ENCODE measurements at places on chromosomes 5 and 9.

DNA sequence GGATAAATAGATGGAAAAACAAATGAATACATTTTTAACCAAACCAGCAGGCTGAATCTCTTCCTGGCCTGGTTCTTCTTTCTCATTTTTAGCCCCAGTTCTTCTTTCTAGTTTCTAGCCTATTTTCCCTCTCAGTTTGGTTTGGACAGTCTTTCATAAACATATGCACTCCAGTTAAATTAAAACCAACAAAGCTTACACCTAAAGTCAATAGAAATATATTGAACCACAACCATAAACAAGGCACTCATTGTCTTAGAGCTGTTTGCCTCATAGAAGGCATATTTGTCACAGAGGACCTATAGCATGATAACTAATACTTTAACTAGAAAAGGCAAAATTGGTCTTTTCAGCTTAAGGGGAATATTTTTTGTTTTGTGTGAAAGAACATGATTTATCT is 638.3 kb downstream of the NR2F1-AS1 start:
- no peak overlapping the region for H3K4me3 ChIP-seq
- H3K27ac ChIP-seq: no peak overlapping the region
- H3K4me1 ChIP-seq: no peaks in the 10 kb centered on the region
- H3K27me3 ChIP-seq: no peaks in the 10 kb centered on the region
- no peak for DNase-seq

GRCh38 chr5:69288688-69289087 is 43.9 kb downstream of the CCDC125 start:
- peaks cover 14% of the 10 kb centered on the region for H3K36me3 ChIP-seq
- no peaks in the 10 kb centered on the region for H3K27me3 ChIP-seq
- peaks cover 3% of the 10 kb centered on the region for H3K4me1 ChIP-seq
- H3K4me3 ChIP-seq: no peak overlapping the region

- no peak for DNase-seq
- no peak overlapping the region for H3K4me3 ChIP-seq
- no peaks in the 10 kb centered on the region for H3K27me3 ChIP-seq
- H3K36me3 ChIP-seq: peaks cover under 1% of the 10 kb centered on the region
- peaks cover 37% of the 10 kb centered on the region for H3K4me1 ChIP-seq
Measured at GRCh38 chr9:125529589-125530515, 177.2 kb downstream of the MAPKAP1 start.

- no peak overlapping the region for H3K4me3 ChIP-seq
- DNase-seq: no peak
- H3K27me3 ChIP-seq: no peaks in the 10 kb centered on the region
- peaks cover 19% of the 10 kb centered on the region for H3K4me1 ChIP-seq
- H3K36me3 ChIP-seq: peaks cover 7% of the 10 kb centered on the region
Measured at GRCh38 chr5:67051164-67051563, 145.4 kb downstream of the CD180 start.

DNA sequence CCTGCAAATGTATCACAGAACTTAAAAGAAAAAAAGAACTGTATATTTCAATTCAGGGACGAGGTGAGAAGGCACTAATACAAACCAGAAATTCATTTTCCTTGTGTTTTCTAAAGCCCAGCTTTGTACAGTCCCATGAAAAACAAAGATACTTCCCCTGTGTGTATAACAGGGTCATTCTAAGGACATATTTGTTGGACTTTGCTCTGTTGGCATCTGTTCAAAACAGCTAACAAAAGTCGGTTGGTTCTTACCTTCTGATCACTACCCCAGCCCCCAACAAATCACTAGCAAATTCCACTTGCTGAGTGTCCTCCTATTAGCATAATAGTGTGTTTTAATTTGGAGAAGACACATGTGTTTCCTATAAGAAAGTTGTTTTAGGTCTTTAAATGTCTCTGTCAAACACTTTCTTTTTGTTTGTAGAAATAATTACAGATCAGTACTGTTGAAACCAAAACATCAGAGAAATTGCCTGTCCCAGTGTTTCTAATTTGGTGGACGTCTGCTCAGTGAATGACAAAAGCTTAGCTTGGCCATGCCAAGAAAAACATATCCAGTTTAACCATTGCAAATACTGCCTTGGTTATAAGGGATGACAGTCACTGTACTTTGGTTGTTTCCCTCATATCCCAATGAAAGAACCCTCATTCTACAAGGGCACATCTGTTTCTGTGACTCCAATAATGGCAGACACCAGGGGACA is 480.5 kb downstream of the EBF1 start:
- no peak for DNase-seq
- no peaks in the 10 kb centered on the region for H3K27me3 ChIP-seq
- no peaks in the 10 kb centered on the region for H3K4me1 ChIP-seq

DNA sequence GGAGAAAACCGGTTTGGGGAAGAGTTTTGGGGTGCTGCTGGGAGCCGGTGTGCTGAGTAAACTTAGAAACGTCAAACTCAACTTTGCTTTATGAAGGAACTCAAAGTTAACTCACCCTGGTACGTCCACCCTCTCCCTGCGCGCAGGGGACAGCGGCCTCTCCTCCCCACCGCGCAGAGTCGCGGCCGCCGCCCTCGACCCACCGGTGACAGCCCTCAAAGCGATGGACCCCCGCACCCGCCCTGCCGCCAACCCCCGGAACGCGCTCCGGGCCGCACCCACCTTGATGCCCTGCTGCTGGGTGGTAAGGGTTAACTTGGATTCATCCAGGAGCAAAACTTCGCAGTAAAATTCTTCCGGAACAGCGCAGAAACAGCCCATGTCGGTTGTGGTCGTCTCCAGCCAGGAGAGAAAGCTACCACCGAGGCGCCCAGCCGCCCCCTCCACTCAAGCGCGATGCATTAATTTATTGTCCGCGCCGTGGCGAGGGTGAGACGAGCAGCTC is 366 bp downstream of the EPB41L4A start:
- no peak overlapping the region for H3K27ac ChIP-seq
- peaks cover 10% of the 10 kb centered on the region for H3K4me1 ChIP-seq
- peak overlapping the region; percentile 54 for H3K4me3 ChIP-seq
- H3K27me3 ChIP-seq: peaks cover 48% of the 10 kb centered on the region

GRCh38 chr5:66814146-66814991 is 218.2 kb downstream of the MAST4 start:
- peak; percentile 70 for DNase-seq
- no peak overlapping the region for H3K27ac ChIP-seq
- no peak overlapping the region for H3K4me3 ChIP-seq
- no peaks in the 10 kb centered on the region for H3K36me3 ChIP-seq
- H3K27me3 ChIP-seq: peaks cover 3% of the 10 kb centered on the region
- H3K4me1 ChIP-seq: peaks cover 3% of the 10 kb centered on the region

GRCh38 chr9:15135164-15135792 is 171.7 kb downstream of the TTC39B start:
- DNase-seq: peak; percentile 57
- H3K27ac ChIP-seq: no peak overlapping the region
- no peak overlapping the region for H3K4me3 ChIP-seq
- peaks cover 7% of the 10 kb centered on the region for H3K4me1 ChIP-seq
- no peaks in the 10 kb centered on the region for H3K27me3 ChIP-seq

DNA sequence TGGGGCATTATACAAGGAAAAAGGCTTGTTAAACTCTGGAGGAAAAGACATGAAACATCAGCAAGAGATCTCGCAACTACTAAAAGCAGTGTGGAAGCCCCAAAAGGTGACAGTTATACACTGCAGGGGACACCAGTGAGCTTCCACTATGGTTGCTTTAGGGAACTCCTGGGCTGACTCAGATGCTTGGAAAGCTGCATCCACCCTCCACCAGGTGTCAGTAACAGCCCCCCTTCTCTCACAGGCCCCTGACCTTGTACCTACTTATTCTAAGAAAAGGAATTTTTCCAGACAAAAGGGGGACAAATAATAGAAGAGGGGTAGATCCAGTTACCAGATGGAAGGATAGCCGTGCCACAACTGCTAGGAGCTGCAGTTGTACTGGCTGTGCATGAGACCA is 154.4 kb upstream of the COX7C start:
- H3K27me3 ChIP-seq: no peaks in the 10 kb centered on the region
- H3K36me3 ChIP-seq: peaks cover 5% of the 10 kb centered on the region
- H3K4me1 ChIP-seq: no peaks in the 10 kb centered on the region
- no peak overlapping the region for H3K4me3 ChIP-seq
- H3K27ac ChIP-seq: no peak overlapping the region
- no peak for DNase-seq

GRCh38 chr9:38079461-38080031 is 10.5 kb upstream of the SHB start:
- H3K4me1 ChIP-seq: no peaks in the 10 kb centered on the region
- peaks cover 16% of the 10 kb centered on the region for H3K27me3 ChIP-seq
- DNase-seq: no peak

GRCh38 chr9:137026384-137026783 is 1.7 kb downstream of the ABCA2 start:
- H3K36me3 ChIP-seq: no peaks in the 10 kb centered on the region
- no peak overlapping the region for H3K4me3 ChIP-seq
- no peak for DNase-seq
- H3K4me1 ChIP-seq: peaks cover 29% of the 10 kb centered on the region
- no peak overlapping the region for H3K27ac ChIP-seq

GRCh38 chr5:94360382-94361130 is 257.8 kb downstream of the KIAA0825 start:
- H3K4me3 ChIP-seq: no peak overlapping the region
- H3K36me3 ChIP-seq: no peaks in the 10 kb centered on the region
- DNase-seq: no peak
- no peak overlapping the region for H3K27ac ChIP-seq
- no peaks in the 10 kb centered on the region for H3K27me3 ChIP-seq

DNA sequence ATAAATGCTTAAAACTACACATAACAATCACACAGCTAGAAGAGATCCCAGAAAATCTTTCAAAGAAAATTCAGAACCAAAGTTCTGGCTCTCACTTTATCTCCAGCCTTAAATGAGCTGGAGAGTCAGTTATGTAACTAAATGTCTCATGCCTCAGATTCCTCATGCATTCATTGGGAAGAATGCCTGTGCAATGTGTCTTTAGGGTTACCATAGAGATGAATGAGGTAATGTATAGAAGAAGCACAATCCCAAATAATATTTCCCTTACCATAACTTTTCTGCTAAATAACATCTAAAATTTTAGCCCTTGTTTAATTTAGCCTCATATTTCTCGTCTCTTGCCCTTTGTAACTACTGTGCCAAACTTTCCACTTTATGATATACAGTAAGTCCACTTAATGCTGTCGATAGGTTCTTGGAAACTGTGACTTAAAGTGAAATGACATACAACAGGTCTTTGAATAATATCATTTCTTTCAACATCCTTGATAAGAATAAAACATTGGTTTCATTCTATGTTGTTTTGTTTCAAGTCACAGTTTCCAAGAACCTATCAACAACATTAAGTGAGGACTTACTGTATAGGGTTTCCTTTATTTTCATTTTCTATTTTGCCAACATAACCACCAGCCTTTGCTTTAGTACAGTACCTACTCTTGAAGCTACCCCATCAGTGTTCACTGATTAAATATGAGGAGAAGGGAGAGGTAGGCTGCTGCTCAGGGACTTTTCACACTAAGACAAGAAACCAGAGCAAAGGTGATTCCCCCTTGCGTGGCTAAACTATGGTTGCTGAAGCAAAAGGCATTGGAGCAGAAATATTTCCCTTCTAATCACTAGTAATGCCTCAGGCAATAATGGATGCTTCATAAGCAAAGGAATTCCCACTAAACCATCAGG is 295.7 kb upstream of the PTGER4 start:
- peaks cover 16% of the 10 kb centered on the region for H3K36me3 ChIP-seq
- peak overlapping the region; percentile 92 for H3K27ac ChIP-seq
- peak overlapping the region; percentile 28 for H3K4me3 ChIP-seq

DNA sequence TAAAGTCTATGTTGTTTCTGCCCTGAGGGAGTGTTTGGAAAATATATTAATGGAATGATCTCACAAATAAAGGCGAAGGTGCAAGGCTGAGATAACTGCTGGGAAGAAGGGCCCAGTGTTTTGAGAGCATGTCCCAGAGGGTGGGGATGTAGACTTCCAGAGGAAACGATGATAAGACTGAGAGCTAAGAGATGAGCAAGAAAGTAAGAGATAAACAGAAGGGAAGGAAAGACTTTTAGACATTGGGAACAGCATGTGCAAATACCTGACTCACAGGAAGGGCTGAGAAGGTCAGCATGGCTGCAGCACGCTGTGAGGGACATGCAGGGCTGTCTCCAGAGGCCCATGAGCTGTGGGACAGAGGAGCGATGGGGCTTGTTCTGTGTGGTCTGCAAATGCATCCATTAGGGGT is 19.9 kb upstream of the ADRB2 start:
- H3K4me1 ChIP-seq: peaks cover 45% of the 10 kb centered on the region
- peaks cover 16% of the 10 kb centered on the region for H3K27me3 ChIP-seq
- no peaks in the 10 kb centered on the region for H3K36me3 ChIP-seq
- no peak for DNase-seq
- no peak overlapping the region for H3K4me3 ChIP-seq
- no peak overlapping the region for H3K27ac ChIP-seq

GRCh38 chr5:92409134-92409533 is 1026.0 kb upstream of the ARRDC3 start:
- no peaks in the 10 kb centered on the region for H3K36me3 ChIP-seq
- no peaks in the 10 kb centered on the region for H3K27me3 ChIP-seq
- no peak for DNase-seq
- H3K4me1 ChIP-seq: no peaks in the 10 kb centered on the region
- no peak overlapping the region for H3K4me3 ChIP-seq
- H3K27ac ChIP-seq: no peak overlapping the region

GRCh38 chr5:40046792-40047191 is 622.0 kb upstream of the DAB2 start:
- H3K36me3 ChIP-seq: no peaks in the 10 kb centered on the region
- H3K4me3 ChIP-seq: no peak overlapping the region
- no peak overlapping the region for H3K27ac ChIP-seq
- H3K4me1 ChIP-seq: peaks cover 14% of the 10 kb centered on the region

GRCh38 chr5:69035665-69036064 is 58.1 kb upstream of the SLC30A5 start:
- peaks cover 3% of the 10 kb centered on the region for H3K27me3 ChIP-seq
- no peaks in the 10 kb centered on the region for H3K36me3 ChIP-seq
- H3K4me3 ChIP-seq: no peak overlapping the region
- no peak overlapping the region for H3K27ac ChIP-seq
- no peak for DNase-seq

GRCh38 chr9:124813501-124814163 is 36.7 kb downstream of the OLFML2A start:
- H3K4me3 ChIP-seq: no peak overlapping the region
- H3K27me3 ChIP-seq: peaks cover 4% of the 10 kb centered on the region
- no peak overlapping the region for H3K27ac ChIP-seq
- H3K4me1 ChIP-seq: peaks cover 7% of the 10 kb centered on the region

DNA sequence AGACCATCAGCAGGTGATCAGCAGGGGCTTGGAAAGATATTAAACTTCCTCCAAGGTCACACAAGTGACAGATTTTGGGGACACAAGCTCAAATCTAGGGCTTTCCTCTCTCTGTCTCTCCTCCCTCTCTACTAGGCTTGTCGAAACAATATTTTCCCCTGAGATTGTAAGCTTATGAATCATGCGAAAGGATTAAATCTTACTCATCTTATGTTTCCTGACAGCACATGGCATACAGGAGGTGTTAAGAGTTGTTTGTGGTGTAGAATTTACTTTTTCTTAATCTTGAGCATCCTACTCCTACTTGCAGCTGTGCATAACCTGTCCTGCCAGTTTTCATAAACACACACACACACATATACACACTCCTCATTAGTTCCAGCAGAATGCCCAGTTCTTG is 186.3 kb downstream of the MARCHF11 start:
- no peak overlapping the region for H3K27ac ChIP-seq
- DNase-seq: no peak
- no peaks in the 10 kb centered on the region for H3K4me1 ChIP-seq
